ENCODE measurements at places on chromosomes 6 and 20.
A peak's percentile ranks its signal among the peaks of the same experiment; 100 is the strongest.

- peak; percentile 74 for DNase-seq
Observed at GRCh38 chr6:106444777-106445507, 84.4 kb downstream of the CRYBG1 start.

DNA sequence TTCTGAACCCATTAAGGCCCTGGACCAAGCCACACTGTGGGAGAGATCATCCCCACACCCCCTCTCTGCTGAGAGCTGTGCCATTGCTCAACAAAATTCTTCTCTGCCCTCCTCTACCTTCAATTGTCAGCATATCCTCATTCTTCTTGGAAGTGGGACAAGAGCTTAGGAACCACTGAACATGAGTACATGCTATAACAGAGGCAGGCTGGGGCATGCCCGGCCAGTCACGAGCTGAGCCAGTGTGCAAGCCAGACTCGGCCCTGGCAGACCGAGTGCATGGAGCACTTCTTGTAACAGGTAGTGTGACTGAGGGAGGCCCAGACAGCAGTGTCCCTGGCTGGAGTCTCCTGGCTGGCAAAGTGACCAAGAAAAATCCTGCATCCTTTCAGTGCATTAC, 149.2 kb downstream of the MOXD1 start:
- DNase-seq: no peak

DNA sequence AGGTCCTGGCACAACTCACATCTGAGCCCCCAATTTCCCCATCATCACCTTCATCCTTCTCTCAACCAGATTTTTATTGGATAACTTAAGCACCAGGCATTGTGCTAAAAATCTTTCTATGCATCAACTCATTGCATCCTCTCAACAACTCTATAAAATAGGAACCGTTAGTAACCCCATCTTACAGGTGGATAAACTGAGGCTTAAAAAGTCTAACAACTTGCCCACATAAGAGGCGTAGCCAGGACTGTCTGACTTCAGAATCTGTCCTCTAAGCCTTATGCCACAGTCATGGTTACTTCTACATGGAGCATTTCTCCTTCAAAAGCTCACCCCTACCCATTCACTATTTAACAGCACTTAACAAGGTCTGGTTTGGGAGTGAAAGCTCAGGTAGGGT, 51.1 kb downstream of the PPP1R16B start:
- DNase-seq: no peak

GRCh38 chr6:140264431-140264830, 890.0 kb upstream of the CITED2 start:
- DNase-seq: no peak

- no peak for DNase-seq
Observed at GRCh38 chr6:90008189-90008907, 114.1 kb downstream of the GJA10 start.

DNA sequence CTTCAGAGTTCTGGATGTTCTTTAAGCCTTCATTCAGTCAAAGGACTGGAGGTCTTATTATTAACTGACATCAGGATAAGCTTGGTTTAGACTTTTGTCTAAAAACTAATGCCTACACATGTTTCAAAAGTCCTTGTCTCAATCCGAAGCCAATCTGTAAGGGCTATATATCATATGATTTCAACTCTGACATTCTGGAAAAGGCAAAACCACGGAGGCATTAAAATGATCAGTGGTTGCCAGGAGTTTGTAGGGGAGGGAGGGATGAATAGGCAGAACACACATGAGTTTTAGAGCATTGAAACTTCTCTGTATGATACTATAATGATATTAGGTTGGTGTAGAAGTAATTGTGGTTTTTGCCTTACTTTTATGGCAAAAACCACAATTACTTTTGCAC, 1285.8 kb upstream of the CITED2 start:
- DNase-seq: peak; percentile 61

- DNase-seq: peak; percentile 30
Observed at GRCh38 chr6:4707011-4707410, 69.2 kb upstream of the CDYL start.

GRCh38 chr6:1182722-1183521, 129.0 kb upstream of the FOXQ1 start:
- no peak for DNase-seq

Measured in EH (cell line).